ENCODE measurements at places on chromosomes 16 and 17. TPM values are rescaled to one million over a fixed set of nuclear protein-coding genes. Genes with fewer than 3 reads are reported as not detected.

GRCh38 chr16:85220964-85221731 is 108.9 kb upstream of the CIBAR2 start:
- no peak for DNase-seq

- DNase-seq = no peak
These were observed 685 bp upstream of the MPG start for GRCh38 chr16:77273-77806.

- DNase-seq = no peak
These were observed 27.8 kb upstream of the C16orf78 start for GRCh38 chr16:49345829-49346228.

GRCh38 chr16:81136390-81137335 is 40.5 kb upstream of the GCSH start:
- DNase-seq = no peak

GRCh38 chr17:5111402-5112204 is at the start of gene ZNF232:
Gene ZNF232 (minus strand): TSS chr17:5111878. CDS start chr17:5111822, 56 bp downstream.
- DNase-seq = peak; percentile 83

- no peak for DNase-seq
These were observed 10.9 kb upstream of the ZFP90 start for GRCh38 chr16:68528233-68528632.

- DNase-seq = no peak
These were observed 2.9 kb upstream of the ATP2A1 start for GRCh38 chr16:28875134-28876018.

DNA sequence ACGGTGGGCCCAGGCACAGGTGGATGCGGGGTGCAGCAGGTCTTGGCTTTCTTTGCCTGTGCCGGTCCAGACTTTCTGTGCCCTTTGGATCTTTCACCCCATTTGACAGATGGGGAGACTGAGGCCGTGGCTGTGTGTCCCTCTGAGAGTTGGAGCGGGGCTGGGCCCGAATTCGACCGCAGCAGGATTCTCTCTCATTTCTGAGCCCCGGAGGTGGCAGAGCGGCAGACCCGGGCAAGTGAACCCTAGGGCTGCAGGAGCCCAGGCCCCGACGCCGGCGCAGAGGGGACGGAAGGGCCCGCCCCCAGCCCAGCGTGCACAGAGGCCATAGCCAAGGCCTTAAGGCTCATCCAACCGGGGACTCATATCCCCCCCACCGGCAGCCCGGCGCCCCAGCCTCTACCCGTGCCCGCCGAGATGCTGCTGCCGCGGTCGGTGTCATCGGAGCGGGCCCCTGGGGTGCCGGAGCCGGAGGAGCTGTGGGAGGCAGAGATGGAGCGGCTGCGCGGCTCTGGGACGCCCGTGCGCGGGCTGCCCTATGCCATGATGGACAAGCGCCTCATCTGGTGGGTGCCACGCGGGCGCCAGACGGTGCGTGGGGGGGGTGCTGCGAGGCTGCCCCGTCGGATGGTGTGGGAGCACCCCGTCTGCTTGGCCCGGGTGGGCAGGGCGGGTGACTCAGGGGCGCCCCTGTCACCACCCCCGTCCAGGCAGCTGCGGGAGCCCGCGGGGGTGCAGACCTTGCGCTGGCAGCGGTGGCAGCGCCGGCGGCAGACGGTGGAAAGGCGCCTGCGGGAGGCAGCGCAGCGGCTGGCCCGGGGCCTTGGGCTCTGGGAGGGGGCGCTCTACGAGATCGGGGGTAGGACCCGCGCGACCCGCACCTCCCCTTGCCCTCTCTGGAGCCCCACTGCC is 857 bp downstream of the TMC8 start:
- no peak for DNase-seq

DNA sequence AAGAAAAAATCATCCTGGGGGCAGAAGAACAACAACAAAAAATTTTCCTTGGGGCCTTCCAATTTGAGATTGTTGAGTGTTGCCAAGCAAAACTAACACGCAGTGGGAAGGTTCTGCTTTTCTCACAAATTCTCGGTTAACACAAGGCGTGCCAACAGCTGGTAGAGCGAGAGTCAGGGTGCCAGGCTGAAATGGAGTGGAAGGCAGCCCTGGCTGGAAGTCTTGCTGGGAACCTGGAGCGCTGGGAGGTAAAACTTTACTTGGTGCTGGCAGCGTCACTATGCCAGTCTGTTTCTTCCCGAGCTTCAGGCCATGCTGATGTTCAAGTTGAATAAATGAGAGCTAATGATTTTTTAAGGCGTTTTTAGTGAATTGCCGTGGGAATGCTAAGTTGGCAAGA is 189.4 kb downstream of the WWOX start:
- no peak for DNase-seq

GRCh38 chr16:84378567-84378966 is 10.2 kb downstream of the ATP2C2 start:
- no peak for DNase-seq

GRCh38 chr17:76140661-76141211 is 309 bp downstream of the FOXJ1 start:
- DNase-seq = no peak

DNA sequence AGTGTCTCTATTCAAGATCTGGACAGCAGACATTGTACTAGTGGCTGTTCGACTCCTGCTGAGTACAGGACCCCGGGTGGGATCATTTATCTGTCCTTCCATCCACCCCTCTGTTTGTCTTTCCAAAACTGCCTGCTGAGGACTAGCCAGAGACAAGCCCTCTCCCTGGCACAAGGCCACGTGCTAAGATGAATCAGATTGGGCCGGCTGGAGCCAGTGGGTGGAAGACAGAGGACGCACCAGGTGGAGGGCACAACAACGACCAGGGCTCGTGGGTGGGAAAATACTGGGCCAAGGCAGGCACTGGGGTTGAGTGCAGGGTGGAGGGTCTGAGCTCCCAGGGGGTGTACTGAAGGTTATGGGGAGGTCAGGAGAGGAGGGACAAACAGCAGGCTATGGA is 1.4 kb upstream of the CA7 start:
- DNase-seq = no peak

DNA sequence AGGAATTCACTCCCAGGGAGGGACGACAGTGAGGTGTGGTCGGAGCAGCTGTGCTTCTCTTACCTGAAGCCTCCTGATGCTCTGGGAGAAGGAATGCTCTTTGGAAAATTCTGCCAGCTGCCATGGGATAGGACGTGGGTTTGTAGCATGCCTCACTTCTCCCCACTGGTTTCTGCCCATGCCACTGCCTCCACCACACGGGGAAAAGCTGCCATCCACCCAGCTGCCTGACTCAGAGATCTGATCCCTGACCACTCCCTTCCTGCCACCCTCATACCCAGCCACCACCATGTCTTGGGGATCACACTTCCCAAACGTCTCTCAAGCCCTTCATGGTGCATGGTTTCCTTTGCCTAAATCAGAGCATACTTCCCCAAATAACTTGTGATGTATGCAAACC is 80.0 kb downstream of the CPPED1 start:
- no peak for DNase-seq

- DNase-seq = no peak
These were observed 66.7 kb downstream of the TANGO6 start for GRCh38 chr16:68910051-68910450.

DNA sequence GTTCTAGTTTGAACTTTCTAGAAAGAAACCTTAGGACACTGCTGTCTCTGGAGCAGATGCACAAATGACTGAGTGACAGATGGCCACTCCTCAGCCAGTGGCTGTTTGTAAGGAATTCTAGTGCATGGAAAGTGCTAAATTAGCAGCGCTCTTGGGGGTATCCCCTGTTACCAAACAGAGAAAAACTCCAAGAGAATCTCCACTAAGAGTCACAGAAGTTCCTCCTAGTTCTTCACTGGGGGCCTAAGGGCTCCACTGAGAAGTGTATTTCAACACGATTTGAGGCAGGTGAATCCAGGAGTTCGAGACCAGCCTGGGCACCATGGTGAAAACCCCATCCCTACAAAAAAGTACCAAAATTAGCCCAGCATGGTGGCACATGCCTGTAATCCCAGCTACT is 18.1 kb upstream of the IRF8 start:
- DNase-seq = no peak

DNA sequence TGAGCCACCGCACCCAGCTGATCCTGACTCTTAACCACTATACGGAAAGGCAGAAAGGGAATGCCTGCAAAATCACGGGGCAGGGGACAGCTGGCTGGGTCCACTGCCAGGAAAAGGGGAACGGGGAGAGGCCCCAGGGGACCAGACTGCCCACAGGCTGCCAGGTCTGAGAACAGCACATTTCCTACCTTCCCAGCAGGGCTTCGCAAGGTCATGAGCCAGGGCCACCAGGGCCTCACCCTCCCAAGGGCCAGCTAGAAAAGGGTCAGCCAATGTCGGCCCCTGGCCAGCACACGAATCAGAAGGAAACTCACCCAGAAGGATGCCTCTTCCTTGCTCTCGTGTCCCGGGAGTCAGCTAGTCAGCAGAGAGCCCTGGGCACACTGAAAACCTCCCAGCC is 118.4 kb downstream of the ZNF423 start:
- DNase-seq = no peak

- DNase-seq = no peak
These were observed 36.6 kb downstream of the MAF start for GRCh38 chr16:79563921-79564320.

- DNase-seq = no peak
These were observed 394.7 kb downstream of the SEC14L1 start for GRCh38 chr17:77535435-77535834.

DNA sequence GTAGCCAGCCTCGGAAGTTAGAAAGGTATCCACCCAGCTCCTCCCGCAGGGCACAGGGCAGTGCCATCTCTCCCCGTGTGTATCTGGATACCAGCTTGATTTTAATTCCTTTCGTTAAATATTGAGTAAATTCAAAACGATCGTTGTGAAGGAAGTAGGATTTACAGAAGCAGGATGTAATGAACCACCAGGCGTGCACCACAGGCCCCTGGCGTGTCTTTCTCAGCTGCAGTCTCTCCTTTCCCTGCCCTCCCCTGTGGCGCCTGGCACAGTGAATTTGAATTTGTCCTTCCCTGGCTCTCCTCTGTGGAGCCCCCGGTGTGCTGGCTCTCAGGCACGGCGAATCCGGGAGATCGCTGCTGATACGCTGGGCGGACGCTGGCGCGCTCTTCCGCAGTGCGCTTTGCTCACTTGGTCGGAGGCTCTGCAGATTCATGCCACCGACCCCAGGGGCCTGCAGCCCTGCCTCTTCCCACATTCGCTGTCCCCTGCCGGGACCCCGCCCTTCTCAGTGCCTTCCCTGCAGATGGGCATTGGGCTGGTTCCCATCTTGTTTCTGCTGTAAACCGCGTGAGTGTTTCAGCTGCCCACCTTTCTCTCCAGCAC is 164.6 kb downstream of the RPTOR start:
- DNase-seq = no peak

GRCh38 chr16:56956756-56957155 is 5.0 kb upstream of the CETP start:
- DNase-seq = no peak

GRCh38 chr17:77386502-77387192 is 245.9 kb downstream of the SEC14L1 start:
- no peak for DNase-seq

GRCh38 chr16:4706871-4707270 is 13.5 kb downstream of the NUDT16L1 start:
- DNase-seq = no peak

Gene NPW
- polyA plus RNA-seq = 1.1 TPM

Gene EVPLL
- polyA plus RNA-seq = not detected

Gene KRTAP3-2
- 0.52 TPM for polyA plus RNA-seq

Gene ZDHHC1
- 18.9 TPM for polyA plus RNA-seq

Gene TAOK1
- 32.3 TPM for polyA plus RNA-seq

Gene MILR1
- polyA plus RNA-seq = 7.0 TPM

Gene SOX15
- polyA plus RNA-seq = 1.7 TPM

Gene ALOX15
- polyA plus RNA-seq = 0.40 TPM

Gene RNF157
- 12.1 TPM for polyA plus RNA-seq

Gene FOXF1
- not detected for polyA plus RNA-seq

Gene CDH1
- 1.2 TPM for polyA plus RNA-seq

Measured in forelimb muscle (tissue), 1 donor.